Activated T-cell treated with anti-CD3 and anti-CD28 coated beads for 24 hours (primary cell): ENCODE measurements at places on chromosomes 12 and 14.

- no peak for DNase-seq
Measured at GRCh38 chr14:95503365-95504134, 12.9 kb downstream of the SYNE3 start.

- no peak for DNase-seq
Measured at GRCh38 chr12:16258963-16259362, 18.5 kb downstream of the SLC15A5 start.

DNA sequence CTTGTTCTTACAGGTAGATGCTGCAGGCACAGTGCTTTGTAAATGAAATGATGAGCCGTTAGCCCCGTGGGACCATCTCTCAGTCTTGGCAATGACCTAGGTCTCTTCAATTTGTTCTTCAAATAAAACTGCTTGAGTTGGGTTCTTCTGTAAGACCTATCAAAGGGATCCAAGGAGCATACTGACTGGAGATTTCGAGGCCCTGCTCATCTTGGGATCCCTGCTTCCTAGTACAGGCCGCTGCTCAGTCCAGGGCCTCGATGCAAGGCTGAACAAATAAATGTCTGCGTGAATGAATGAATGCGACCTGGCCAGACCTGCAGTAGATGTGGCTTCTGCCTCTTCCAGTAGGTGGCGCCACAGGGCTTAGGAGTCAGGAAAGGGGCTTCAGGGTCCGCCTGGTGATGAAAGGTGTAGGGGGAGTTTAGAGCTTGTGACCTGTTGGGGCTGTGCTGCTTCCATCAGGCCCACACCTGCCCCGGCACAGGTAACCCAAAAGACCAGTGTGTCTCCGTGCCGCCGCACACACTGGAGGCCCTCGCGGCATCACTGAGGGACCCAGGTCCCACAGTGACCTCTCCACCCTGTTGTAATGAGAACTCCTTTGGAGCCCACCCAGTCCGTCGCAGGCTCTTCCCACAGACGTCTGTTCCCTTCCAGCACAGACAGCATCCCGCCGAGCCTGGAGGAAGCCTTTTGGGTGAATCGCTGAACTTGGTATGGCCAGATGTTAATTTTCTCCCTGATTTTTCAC, 4.4 kb downstream of the CACNA1C start:
- peak; percentile 20 for DNase-seq

- no peak for DNase-seq
Measured at GRCh38 chr12:69719336-69720316, 19.0 kb upstream of the RAB3IP start.
